ENCODE measurements at places on chromosomes 12 and 14.
A peak's percentile ranks its signal among the peaks of the same experiment; 100 is the strongest.

DNA sequence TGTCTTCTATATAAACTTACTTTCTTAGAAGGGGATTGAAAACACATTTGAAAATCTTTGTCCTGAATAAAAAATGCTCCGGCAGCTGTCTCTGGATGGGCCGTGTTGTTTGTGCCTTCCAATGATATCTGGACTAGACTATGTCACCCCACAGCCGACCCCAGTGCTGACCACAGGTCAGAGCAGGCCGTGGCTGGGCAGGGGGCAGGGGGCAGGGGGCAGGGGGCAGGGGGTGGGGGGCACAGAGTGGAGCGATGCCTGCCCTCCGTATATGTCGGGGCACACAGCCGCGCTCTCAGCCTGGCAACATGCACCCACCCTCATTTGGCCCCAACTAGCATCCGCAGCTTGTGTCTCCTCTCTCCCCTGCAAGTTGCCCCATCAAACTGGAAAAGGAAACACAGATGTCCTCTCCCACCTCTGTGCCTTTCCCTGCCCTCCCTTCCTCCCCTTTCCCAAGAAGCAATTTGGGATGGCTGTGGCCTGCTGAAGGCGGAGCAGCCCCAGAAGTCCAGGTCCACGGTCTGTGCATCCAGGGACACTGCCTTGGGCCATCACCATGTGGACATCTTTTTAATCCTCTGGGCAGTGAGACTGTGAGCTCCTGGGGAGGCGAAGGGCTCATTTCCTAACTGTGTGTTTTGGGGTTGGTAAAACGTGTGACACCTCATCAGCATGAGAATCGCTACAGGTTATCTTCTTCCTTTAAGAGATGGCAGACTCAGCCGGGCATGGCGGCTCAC is 295.7 kb upstream of the RTL1 start:
- no peak for DNase-seq

DNA sequence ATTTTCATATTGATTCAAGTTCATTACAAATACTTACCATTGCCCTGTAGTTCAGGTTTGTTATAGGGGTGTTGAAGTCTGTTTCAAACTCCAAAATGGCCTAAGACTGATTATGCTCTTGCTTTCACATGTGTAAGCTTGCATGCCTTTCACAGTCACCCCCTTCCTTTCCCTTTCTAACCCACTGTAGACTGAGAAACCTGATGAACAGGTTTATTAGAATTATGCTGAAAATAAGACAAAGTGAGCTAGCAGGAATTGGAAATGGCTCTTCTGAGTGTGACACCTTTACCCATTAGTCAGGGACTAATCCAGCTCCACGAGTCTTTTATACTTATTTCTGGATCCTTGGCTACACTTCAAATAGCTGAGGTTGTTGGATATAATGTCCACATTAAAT is 38.9 kb downstream of the FBXO33 start:
- DNase-seq, result no peak

DNA sequence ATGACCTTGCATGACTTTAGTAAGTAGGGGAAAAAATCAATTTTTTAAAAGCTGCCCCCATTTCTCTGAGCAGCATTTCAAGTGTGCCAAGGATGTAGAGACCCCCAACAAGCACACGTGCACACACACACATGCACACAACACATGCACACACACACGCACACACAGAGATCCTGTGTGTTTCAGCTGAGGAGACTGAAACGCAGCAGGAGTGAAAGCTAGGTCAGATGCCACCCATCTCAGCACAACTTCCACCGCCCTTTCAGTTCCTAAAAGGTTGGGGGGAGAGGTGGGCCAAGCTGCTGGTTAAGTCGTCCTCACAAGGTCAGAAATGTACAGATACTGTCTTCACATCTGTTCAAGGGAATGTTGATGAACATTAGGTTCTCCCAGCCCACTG is 13.9 kb downstream of the MYL2 start:
- no peak for DNase-seq

DNA sequence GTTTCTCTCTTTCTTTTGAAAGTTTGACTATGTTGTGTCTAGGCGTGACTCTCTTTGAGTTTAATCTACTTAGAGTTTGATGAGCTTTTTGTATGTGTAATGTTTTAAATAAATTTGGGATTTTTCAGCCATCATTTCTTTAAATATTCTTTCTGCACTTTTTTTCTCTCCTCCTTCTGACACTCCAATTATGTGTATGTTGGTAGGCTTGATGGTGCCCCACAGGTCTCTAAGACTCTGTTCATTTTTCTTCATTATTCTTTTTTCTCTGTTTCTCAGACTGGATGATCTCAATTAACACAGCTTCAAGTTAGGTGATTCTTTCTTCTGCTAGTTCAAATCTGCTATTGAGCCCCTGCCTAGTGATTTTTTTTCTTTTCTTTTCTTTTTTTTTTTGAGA is 14.5 kb upstream of the CCND2 start:
- DNase-seq, result no peak

- no peak for DNase-seq
Observed at GRCh38 chr12:14769466-14769968, 33.8 kb downstream of the WBP11 start.

- DNase-seq, result no peak
Observed at GRCh38 chr14:90756755-90757345, 59.4 kb downstream of the TTC7B start.

- peak; percentile 70 for DNase-seq
Observed at GRCh38 chr14:29016050-29016900, 249.7 kb downstream of the FOXG1 start.

- DNase-seq, result no peak
Observed at GRCh38 chr12:75991753-75992152, 39.8 kb downstream of the PHLDA1 start.

- DNase-seq, result no peak
Observed at GRCh38 chr12:89597770-89598169, 71.9 kb upstream of the POC1B start.

GRCh38 chr12:24940157-24940556 is 8.7 kb downstream of the BCAT1 start:
- no peak for DNase-seq

DNA sequence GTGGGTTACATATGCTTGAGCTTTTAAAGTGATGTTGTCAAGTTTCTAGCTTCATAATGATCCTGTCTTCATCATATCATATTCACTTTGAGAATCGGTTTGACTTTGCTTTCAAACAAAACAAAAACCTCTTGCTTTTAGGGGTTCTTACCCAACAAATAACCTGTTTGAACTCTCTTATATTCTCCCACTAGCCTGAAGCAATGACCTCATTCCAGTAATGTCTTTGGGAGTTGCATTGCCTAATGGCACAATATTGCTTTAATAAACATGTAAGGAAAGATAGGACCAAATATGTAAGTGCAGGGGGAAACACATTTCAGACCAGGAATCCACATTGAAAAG is 27.7 kb downstream of the WBP11 start:
- no peak for DNase-seq

GRCh38 chr12:80709811-80710726 is 2.6 kb downstream of the MYF6 start:
- no peak for DNase-seq

- no peak for DNase-seq
Observed at GRCh38 chr14:23816371-23816770, 137.2 kb upstream of the DHRS4 start.

- DNase-seq, result no peak
Observed at GRCh38 chr12:96263449-96263902, 69.3 kb downstream of the ELK3 start.

DNA sequence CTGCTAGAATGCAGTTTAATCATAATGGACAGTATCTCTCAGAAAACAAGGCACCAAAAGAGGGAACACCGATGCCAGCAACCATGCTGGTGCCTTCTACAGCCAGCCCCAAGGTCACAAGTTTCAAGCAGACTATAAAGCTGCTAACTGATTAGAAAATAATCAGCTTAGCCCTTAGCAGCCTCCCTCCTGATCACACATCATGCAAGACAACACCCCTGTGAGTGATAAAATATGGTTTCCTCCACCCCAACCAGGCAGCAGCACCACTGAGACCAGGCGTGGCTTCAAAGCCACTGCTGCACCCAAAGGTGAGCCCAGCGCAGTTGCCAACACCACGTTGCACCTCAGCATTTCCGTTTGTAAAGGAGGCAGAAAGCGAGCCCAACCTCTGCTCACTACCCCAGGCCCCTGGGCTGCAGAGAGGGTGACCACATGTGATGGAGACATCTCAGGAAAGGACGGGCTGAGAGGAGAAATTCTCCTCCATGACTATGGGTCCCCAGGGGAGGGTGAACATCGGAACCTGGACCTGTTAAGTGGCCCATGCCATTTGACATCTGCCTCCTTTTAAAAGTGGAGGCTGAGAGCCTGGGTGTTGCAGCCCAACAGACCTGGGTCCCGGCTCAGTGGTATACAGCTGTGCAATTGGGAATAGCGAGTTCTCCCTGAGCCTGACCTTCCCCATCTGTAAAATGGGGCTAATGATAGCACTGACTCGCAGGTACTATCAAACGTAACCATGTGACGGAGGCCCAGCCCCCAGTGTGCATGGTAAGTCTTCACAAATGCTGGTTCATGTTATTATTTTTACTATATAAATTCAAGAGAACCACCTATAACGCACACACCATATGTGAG is 11.5 kb downstream of the ZFP36L1 start:
- DNase-seq, result no peak

GRCh38 chr12:76449583-76449982 is 101.4 kb upstream of the BBS10 start:
- DNase-seq, result no peak

- DNase-seq, result no peak
Observed at GRCh38 chr12:69608114-69608513, 2.6 kb downstream of the LRRC10 start.

GRCh38 chr14:44529026-44529425 is 21.9 kb upstream of the FSCB start:
- no peak for DNase-seq

DNA sequence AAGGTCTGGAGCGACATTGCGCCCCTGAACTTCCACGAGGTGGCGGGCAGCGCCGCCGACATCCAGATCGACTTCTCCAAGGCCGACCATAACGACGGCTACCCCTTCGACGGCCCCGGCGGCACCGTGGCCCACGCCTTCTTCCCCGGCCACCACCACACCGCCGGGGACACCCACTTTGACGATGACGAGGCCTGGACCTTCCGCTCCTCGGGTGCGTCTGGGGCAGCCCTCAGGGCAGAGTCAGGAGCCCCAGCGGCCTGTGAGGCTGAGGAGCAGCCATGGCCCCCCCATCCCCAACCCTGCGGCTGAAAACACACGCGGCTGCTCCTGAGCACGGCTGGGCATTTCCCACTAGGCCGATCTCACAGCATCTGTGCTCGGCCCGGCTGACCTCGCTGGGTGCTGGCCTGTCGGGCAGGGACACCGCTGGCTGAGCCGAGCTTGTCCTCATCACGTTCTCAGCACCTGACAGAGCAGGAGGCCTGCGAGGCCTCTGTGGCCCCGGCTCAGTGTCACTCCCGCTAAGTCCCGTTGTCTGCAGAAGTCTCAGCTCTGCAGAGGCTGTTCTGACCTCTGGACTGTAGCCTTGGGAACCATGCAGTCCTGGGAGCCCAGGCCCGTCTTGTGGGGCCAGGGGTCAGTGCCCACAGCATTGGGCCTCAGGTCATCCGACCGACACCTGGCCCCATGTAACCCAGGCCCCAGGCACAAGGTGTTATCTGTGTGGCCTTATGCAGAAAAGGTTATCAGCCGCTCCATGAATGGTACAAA is 12.6 kb downstream of the MMP17 start:
- DNase-seq, result no peak

GRCh38 chr14:77961847-77962580 is 162.1 kb downstream of the ADCK1 start:
- no peak for DNase-seq

DNA sequence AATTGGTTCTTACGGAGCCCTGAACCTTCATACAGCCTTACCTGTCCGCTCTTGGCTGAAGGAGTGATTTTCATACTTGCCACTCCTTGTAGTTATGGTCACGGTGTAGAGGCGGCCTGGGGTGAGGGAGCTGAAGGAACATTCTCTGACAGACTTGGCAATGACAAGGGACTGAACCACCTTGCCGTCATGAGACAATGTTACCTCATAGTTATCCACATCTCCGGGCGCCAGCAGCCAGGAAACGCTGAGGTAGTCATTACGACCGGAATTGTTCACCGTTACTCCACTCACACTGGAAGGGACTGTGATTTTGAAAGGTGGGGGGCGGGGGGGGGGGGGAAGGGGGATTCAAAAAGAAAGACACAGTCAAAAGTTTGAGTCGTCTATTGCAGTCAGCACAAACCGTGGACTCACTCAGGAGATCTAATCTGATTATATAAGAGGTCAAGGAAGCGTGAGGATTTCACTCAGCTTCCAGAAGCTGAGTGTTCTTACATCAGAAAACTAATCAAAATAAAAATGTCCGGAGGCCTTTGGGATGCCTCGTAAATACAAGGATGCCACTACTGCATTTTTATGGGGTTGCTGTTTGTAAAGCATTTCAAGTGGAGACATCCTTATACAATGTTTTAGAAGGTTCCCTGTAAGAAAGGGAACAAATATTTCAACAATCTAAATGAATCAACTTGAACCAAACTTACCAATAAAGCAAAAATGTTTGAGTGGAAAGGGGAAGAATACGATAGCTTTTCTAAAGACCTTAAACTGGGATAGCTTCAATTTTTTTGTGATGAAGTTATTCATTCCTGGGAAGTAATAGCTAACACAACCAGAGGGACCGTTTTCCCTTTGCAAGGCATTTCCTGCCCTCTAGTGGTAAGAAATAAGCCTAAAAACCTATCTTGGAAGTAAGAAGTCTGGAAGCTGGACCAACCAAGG is 60.6 kb downstream of the PTPRB start:
- DNase-seq, result peak; percentile 75

DNA sequence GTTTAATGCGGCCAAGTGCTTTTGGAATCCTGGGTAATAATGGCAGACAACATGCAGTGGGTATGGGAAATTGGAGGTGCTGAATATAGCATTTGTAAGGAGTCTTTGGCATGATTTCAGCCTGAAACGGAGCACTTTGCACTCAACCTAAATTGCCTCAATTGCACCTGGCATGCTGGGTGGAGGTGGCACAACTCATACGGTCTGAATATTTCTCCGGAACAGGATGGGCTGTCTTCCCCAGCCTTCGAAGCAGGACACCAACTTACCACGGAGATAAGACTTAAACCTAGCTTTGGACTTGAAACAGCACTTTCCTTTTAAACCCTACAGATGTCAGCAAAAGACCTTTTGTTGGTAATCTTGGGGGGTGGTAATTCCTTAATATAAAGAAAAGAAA is 153.7 kb upstream of the SRRM4 start:
- DNase-seq, result no peak

DNA sequence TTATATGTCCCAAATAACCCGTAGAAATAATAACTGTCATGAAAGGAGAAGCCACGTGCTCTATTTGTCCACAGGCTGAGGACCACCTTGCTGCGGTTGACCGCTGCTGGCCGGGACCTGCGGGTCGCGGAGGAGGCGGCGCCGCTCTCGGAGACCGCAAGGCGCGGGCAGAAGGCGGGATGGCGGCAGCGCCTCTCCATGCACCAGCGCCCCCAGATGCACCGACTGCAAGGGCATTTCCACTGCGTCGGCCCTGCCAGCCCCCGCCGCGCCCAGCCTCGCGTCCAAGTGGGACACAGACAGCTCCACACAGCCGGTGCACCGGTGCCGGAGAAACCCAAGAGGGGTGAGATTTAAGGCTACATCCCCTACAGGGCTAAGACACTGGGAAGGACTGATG is 21.0 kb downstream of the RPGRIP1 start:
- peak; percentile 61 for DNase-seq

Measured in NCI-H2171 treated with DMSO at 0.1 percent for 48 hours (cell line).